ENCODE measurements at places on chromosomes 11 and 22.

- peak; percentile 91 for DNase-seq
Measured at GRCh38 chr11:14643697-14644225, at the start of gene PDE3B. PDE3B (plus strand) TSS chr11:14643804; CDS start chr11:14644076, 272 bp downstream.

DNA sequence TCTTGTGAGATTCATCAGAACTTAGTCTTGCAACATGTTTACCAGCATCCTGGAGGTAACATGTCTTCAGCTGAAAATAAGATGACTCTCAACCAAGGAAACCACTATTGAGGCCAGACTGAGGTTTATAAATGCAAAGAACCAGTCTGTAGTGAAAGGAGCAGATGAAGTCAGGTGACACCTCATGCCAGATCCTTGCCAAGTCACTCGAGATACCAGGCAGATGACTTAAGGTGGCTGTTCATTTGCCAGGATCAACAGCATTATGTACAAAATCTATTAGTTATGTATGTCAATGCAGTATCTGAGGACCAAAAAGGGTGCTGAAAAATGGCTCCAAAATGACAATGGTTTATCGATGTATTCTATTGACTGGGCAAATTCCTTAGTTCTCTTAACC, 100.0 kb upstream of the SOX6 start:
- no peak for DNase-seq

GRCh38 chr11:11966826-11967668, 41.4 kb downstream of the DKK3 start:
- peak; percentile 63 for DNase-seq

- peak; percentile 96 for DNase-seq
Measured at GRCh38 chr11:95068549-95068948, 1.8 kb downstream of the SRSF8 start.

- no peak for DNase-seq
Measured at GRCh38 chr11:120025606-120026335, 112.1 kb downstream of the TRIM29 start.

Data from Kasumi-1 (cell line).